Mucosa of gallbladder (tissue), 1 donor: ENCODE measurements at places on chromosomes 2 and 18. TPM values are rescaled to one million over a fixed set of nuclear protein-coding genes. Genes with fewer than 3 reads are reported as not detected.

DNA sequence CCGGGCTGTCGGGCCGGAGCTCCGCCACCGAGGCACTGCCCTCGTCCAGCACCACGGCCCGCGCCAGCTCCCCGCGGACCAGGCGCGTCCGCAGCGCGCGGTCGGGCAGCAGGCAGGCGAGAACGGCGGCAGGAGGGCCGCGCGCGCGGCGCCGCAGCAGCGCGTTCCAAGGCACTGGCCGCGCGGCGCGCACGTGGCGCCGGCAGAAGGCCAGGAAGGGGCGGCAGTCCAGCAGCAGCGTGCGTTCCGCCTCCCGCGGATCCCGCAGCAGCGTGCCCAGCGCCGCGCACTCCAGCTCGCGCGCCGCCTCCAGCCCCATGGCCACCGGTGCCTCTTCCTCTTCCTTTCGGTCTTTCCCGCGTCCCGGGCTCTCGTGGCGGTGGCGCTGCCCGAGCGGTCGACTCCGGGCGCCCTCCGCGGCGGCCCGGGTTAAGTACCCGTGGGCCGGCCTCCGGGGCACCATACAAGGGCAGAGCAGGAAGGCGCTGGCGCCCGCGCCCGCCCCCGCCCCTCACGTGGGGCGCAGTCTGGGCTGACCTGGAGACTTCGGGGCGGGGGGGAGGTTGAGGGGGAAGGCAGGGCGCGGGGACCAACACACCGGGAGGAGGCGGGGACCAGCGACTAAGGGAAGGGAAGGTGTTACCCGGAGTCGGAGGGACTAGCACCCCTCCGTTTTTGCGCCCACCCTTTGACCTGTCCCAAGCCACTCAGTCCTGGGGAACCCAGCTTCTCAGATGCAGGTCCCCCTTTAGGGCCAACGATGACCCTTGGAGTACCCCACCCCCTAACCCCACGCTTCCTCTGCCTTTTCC, at the start of gene DUSP2:
DUSP2 (minus strand) TSS at position 405 of the 812 bp plus-strand sequence; CDS start at position 319, 86 bp downstream.
- DNase-seq, result peak; percentile 70

FAM124B gene
- total RNA-seq, result 1.2 TPM

DNA sequence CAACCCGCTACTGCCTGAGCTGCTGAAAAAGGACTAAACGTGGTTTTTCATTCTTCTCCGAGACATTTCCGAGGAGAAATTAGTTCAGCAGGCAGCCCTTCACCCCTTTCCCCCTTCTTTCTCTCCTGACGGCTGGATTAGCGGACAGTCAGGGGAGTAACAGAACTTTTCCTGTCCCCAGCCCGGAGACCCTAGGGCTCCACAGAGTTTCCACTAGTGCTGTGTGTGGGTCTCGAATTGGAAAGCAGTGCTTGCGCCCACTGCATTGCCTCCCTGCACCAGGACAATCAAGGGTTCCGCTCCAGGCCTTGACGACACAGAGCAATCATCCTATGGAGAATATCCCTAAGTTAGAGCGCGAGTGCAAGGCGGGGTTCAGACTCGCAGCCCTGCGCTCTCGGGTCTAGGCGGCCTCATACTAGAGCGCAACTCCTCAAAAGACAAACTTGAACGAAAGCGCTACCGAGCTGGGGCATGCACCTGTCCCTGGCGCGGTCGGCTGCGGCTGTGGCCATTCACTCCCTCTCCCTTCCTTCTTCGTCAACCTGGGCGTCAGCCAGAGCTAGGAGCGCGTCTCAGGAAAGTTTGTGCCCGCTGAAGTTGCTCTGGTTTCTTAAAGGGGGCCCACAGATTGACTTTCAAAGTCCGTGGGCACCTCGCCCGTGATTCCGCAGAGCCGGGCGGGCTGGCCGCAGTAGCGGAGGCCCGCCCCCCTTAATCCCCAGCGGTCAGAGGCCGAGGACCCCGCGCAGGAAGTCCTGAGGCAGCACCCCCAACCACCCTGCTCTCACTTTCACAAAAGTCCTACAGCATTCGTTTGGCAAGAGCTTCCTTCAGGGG, 801 bp downstream of the OSR1 start:
- DNase-seq, result no peak

CLASP1 gene
- 51.4 TPM for total RNA-seq

GRCh38 chr2:19109518-19109917, 248.9 kb downstream of the OSR1 start:
- no peak for DNase-seq

DNA sequence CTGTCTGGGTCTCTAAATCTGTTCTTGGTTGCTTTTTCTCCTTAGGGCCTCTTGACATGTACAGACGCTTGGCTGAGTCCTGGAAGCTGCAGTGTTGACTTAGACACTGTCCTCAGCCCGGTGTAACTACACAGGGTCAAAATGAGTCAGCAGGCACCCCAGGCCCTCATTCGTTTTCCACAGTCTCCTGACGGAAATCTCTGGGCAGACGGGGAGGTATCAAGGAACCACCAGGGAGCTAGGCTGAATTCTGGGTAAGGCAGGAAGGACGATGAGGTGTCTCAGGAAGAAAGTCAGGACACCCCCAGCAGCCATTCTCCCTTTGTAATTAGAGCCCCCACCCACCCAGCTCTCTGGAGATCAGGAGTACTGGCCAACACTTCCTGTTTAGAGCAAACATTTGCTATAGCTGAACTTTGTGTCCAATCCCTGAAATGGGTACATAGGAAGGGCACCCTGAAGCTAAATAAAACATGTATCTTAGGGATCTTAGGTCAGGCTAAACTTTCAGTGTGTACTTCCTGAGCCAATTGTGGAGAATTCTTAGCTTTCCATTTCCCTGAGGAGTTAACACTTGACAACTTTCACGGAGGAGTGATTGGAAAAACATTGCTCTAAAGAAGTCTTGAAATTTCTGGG, 23.9 kb upstream of the EPAS1 start:
- DNase-seq, result no peak

TBC1D8 gene
- 72.1 TPM for total RNA-seq

KIF5C gene
- 3.5 TPM for total RNA-seq

NRP2 gene
- 146 TPM for total RNA-seq

DNA sequence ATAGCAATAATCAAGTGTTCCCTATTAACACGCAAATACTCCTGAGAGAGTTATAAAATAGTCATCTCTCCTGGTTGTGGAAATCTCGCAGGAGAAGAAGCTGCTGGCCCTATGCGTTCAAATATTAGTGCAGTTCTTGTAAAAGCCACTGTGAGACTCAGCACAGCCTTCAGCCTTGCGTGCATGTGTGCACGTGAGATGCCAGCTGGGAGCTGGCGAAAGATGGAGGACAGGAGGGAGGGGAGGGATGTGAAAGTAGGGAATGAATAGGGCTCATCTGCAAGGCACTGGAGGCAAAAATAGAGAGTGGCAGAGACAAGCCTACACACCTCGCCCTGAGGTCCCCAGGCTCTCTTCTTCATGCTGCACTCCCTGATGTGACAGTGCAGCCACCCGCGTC, 126.5 kb downstream of the INO80D start:
- no peak for DNase-seq

DNA sequence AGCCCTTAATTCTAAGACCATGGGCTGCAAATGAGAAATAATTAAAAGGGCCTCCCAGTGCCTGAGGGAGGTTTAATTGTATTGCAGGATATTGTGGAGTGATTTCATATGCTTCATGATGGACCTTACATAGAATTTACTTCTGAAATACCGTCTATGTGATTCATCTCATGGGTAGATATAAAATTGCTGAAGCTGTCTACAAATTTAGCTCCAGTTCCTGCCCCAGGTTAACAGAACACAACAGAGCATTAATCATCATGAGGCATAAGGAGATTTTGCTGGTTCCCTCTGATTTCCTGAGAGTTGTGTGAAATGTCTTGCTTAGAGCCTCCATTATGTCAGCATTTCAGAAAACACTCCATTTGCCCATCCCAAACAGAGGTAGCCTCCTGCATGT, 770 bp downstream of the UPP2 start:
- no peak for DNase-seq

IGFBP2 gene
- total RNA-seq, result 27.7 TPM

GRCh38 chr18:73270920-73271634, 403.3 kb upstream of the NETO1 start:
- DNase-seq, result no peak

DNA sequence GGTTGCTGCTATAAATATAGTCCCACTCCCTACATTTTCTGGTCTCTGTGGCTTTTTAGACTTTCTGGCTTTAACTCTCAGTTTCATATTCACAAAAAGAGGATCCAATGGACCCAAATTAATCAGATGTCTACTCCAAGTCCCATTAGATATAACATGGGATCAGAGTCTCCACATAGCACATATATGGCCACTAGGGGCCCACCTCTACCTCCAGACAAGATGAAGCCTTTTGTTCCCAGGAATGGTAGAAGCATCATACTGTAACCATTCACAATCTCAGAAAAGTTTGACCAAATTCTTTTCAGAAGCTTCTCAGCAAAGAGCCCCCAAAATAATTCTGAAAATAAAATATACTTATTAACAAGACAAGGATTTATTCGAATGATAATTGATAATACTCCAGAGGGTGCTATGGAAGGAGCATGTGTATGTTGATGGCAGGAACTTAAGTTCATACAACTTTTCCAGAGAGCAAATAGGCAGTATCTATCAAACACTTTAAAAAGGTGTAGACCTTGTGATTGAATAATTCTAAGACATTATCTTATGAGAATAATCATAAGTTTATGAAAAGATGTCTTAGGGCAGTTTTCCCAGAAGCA, 382.3 kb upstream of the CRIM1 start:
- DNase-seq, result peak; percentile 52

GRCh38 chr2:51410331-51410730, 378.4 kb upstream of the NRXN1 start:
- no peak for DNase-seq

DNA sequence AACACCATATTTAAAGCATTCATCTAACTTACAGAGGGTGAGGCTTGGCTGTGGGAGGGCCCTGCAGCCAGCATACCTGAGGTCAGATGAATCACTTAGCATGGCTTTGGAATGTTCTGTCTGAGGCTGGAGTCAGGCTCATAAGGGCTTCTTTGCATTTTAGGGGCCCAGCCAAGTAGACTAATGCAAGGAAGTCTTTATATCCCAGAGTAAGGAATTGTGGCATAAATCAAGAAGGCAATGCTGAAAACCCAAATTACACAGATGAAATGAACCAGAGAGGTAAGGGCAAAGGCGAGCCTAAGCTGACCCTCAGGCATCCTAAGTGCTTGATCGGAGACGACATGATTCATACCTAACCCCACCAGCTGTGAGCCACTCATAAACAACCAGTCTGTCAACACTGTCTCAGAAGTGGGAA, 383.6 kb downstream of the DCC start:
- no peak for DNase-seq

DNA sequence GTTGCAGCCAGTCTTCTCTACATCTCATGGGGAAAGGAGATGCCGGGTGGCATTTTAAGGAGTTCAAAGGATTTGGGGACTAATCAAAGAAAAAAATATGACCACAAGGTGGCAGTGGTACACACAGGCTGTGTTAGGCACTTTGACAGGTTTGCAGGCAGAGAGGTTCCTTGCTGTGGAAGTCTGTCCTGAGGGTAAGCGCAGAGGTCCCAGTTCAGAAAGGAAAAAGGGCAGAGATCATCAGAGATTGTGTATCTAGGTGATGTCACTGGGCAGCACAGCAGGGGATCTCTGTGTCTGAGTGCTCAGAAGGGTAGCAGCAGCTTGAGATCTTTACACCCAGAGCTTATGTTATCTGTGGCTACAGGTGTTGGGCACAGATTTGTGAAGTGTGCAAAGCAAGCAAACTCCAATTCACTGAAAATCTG, 231.4 kb downstream of the LRRTM1 start:
- peak; percentile 17 for DNase-seq

GRCh38 chr2:56416500-56417176, 232.8 kb downstream of the CCDC85A start:
- no peak for DNase-seq

GRCh38 chr2:128636802-128637147, 318.1 kb upstream of the HS6ST1 start:
- DNase-seq, result no peak

RRM2 gene
- total RNA-seq, result 5.4 TPM
